ENCODE measurements at places on chromosomes 16 and 17.

GRCh38 chr17:27905447-27906225 is 12.5 kb upstream of the LYRM9 start:
- no peak for DNase-seq

GRCh38 chr17:80063830-80064585 is 27.6 kb downstream of the CCDC40 start:
- DNase-seq, result no peak

DNA sequence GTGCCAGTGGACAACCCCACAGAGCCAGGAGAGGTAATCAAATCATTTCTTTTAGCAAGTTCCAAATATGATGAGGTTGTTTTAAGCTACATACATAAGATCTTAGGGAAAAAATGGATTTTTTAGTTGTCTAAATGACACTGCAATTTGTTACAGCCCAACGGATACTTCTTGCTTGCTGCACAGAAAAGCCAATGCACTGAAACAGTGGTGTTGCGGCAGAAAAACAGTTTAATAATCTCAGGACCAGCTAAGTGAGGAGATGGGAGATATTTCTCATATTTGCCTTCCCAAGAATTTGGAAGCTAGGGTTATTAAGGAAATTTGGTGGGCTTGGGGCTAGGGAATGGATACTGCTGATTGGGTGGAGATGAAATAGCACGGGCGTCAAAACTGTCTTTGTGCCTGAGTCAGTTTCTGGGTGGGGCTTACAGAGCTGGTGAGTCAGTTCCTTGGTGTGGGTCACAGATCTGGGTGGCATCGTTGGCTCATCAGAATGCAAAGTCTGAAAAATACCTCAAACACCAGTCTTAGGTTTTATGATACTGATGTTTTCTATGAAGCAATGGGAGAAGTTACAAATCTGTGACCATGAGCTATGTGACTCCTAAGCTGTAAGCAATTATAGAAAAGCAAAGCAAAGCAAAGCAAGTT is 255.4 kb downstream of the IRX3 start:
- no peak for DNase-seq

DNA sequence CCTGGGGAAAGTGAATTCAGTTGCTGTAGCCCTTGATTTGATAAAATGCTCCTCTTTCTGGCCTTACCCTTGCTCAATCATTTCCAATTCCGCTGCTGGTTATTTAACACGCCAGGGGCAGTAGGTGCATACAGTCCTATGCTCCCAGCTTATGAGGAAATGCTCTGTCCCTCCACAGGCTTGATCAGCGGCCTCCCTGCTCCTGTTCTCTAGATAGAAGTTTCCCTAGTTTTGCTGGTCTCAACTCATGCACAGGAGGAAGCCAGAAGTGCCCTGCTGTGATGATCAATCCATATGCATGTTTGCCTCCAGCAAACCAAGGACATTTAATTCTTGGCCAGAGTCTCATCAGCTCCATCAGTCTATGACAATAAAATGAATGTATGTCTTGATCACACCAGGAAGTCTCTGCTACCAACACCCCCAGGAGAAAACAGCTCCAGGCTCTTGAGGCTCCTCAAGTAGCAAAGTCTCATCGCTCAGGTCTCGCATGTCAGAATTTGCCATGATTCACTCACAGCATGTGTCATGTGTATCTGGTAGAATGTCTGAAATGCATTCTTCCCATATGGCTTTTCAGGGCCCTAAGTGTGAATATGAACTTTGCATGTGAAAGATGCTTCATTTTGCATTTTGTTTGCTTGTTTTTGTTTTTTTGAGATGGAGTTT is 208.9 kb downstream of the CDH13 start:
- DNase-seq, result no peak

GRCh38 chr17:49851387-49852291 is 3.8 kb upstream of the TAC4 start:
- peak; percentile 63 for DNase-seq

DNA sequence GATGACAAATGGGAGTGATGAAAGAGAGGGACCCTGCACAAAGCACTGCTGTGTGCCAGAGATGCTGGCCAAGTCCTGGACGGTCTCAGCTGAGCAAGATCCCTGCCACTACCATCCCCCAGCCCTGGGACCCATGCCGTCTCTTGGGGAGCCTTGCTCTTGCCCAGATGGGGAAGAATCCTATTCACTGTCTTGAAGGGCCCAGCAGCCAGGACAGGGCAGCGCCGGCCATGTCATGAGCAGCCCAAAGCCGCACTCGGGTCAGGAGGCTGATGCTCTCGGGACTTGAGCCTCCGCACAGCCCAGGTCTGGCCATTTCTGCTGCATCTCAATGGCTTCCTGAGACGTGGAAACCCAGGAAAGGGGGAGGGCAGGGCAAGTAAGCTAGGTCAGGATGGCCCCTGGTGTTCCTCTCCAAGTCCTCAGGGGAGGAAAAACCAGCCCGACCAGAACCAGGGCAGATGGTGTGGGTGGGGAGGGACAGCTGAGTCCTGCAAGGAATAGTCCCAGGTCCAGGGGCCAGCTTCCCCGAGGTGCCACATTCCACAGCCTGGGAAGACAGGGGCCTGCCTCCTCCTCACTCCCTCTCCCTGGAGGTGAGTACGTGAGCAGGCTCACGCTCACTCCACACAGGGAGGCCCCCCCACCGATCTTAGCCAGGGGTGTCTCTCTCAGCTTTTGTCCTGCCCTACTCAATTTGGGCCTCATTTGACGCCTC is 7.8 kb upstream of the KRT19 start:
- no peak for DNase-seq

GRCh38 chr16:19210280-19210924 is 42.4 kb downstream of the SYT17 start:
- no peak for DNase-seq

GRCh38 chr16:53282975-53283946 is 151.0 kb upstream of the RBL2 start:
- no peak for DNase-seq

DNA sequence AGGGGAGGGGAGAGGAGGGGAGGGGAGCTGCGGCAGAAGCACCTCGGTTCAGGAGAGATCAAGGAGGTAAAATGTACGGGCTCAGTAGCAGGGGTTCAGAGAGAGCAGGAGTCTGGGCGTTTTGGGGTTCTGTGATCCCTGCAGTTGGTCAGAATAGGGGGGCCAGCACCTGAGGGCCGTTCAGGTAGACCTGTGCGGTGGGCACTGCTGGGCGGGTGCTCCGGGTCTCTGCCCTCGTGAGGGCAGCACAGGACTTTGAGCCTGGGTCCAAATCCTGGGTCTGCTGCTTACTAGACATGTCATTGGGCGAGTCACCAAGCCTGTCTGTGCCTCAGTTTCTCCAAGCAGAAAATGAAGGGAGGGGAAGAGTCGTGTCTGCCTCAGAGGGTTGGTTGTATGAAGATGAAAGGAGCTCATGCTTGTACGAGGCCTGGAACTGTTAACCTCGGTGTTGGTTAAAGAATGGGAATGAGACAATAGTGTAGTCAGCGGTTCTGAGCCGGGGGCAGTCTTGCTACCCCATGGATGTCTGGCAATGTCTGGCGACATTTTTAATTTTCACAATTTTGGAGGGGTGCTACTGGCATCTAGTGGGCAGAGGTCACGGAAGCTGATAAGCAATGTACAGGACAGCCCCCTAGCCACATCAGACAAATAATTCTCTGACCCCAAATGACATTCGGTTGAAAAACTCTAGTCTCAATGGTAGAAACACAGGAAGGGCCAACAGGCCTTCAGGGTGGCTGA is 35.4 kb downstream of the OR1D5 start:
- DNase-seq, result no peak

DNA sequence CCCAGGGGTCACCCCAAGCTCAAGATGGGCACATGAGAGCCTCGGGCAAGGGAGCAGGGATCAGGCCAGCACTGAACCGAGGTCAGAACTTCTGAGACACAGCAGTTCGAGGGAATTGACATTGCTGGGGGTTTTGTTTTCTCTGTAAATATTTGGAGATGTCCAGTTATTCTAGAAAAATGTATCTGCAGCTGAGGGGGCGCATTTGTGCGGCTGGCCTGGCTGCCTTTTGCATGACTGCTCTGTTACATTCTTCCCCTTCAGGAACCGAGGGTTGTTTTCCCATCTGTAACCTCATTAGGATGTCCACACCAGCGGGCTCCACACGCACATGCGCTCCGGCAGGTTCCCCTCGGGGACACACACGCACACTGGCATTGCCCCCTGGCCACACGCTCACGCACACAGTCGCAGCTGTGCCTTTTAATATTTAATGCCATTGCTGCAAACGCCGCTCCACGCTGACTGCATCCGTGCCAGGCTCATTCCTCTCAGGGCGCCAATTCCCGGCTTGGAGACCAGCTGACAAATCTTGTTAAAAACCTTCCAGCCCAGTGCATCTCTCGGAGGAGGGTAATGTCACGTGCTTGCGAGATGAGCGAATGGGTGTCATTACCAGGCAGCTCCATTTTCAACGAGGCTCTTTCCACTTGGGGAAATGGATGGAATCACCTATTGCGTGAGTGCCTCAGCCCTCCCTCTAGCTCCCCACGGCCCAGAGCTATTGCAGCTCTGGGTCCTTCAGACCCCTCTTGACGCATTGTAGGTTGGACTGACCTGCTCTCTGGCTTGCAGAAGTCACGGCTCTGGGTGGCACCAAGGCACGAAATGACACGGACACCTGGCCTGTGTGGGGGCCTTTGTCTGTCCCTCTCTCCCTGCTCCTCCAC is 13.1 kb downstream of the CCR7 start:
- DNase-seq, result no peak

DNA sequence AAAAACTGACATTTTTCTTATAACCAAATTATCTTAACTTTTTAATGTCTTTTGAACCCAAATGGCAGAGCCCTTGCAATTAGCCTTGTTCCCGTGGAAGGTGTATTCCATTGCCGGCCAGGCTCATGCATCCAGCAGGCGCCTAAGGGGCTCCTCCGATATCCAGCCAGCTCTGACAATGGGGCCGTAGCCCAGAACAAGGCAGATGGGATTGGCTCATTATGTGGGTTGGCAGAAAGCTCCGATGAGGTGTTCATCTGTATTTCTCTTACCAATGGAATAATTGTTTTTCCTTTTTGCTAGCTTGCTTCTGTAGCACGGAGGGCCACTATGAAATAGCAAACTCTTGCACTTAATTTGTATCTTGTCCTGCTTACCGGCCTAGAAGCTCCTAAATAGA is 208.2 kb upstream of the CHMP6 start:
- DNase-seq, result no peak

DNA sequence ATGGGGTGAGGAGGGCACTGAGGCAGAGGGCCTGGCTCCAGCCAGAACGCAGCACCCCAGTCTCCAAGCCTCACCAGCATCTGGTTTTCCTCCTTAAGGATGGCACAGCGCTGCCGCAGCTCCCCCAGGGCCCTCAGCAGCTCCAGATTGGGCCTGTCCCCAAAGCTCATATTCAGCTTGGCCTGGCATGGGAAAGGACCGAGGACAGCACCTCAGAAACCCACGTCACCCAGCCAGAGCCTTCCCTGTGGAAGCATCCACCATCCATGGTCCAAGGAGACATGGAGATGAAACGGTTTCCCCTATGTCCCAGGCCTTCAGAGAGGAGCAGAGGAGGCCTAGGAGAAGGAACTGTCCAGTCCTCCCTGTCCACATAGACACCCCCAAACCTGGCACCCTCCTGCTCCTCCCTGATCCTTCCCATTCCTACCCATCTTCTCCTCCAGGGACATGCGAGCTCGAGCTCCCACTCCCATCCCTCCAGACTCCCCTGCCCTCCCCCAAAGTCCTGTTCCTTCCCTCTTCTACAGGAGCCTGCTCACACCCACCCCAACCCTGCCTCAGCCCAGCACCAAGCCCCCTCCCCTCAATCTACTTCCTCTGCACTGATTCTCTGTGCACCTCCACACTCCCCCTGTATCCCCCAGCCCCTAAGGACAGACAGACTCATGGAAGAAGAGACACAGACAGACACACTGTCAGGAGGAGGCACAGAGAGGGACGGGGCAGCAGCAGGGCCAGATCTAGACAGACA is 1.8 kb downstream of the TSPOAP1 start:
- no peak for DNase-seq

- DNase-seq, result no peak
Observed at GRCh38 chr16:53974484-53975080, 270.6 kb downstream of the FTO start.

- DNase-seq, result no peak
Observed at GRCh38 chr17:57001541-57001940, 23.6 kb downstream of the SCPEP1 start.

DNA sequence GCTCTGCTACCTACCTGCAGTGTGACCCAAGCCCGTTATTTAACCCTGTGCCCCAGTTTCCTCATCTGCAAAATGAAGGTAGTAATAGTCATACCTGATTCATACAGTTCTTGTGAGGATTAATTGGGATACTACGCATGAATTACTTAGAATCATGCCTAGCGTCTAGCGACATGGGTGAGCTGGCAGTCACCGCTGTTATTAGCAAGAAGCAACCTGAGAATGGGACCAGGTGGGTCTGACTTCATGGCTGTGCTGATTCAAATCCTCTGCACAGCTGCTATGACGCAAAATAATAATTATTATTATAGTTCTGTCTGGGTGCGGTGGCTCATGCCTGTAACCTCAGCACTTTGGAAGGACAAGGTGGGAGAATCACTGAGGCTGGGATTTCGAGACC is 7.9 kb downstream of the SOCS1 start:
- DNase-seq, result no peak
